ENCODE measurements at places on chromosomes 13 and 19.

- no peak for DNase-seq
Measured at GRCh38 chr19:53644061-53644816, 12.4 kb downstream of the DPRX start.

GRCh38 chr13:29454931-29455481 is 140.5 kb downstream of the SLC7A1 start:
- no peak for DNase-seq

GRCh38 chr19:5880604-5881078 is 10.3 kb upstream of the FUT5 start:
- DNase-seq: peak; percentile 18

DNA sequence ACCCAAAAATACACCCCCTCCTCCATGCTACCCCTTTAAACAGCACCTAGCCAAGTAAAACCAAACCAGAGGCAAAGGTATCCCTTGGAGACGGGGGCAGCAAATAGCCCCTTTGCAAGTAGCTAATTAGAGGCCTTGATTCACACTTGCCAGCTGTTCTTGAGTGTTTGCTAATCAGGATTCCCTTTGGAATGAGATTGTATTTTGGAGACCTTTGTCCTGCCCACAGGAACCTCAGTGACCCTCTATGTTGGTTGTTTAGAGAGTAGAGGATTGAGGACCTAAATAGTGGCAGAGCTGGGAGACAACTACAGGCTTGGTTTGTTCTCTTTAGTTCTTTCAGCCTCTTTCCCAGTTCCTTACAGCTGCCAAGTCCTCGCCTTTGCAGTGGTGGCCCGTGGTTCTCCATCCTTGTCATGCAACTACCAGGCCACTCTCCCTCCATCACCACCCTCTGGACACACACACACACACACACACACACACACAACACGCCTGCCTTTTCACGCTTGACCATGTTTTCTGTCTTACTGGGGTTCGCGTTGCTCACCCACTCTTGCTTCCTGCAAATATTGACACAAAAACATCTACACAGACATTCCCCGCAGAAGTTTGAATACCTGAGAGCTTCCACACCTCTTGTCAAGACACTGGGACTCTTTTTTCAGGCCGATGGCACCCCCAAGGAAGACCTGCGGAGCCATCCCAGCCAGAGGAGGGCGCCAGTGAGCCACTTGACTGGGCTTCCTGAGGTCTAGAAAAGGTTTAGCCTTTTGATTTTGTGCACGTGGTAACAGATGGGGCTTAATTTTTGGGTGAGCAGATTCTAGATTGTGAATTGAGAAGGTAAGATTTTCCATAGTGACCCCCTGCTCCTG is 80.0 kb upstream of the GPR183 start:
- no peak for DNase-seq

GRCh38 chr19:38719761-38720558 is 24.3 kb downstream of the CAPN12 start:
- DNase-seq: peak; percentile 25

GRCh38 chr19:4933528-4933927 is 24.2 kb downstream of the UHRF1 start:
- DNase-seq: no peak

DNA sequence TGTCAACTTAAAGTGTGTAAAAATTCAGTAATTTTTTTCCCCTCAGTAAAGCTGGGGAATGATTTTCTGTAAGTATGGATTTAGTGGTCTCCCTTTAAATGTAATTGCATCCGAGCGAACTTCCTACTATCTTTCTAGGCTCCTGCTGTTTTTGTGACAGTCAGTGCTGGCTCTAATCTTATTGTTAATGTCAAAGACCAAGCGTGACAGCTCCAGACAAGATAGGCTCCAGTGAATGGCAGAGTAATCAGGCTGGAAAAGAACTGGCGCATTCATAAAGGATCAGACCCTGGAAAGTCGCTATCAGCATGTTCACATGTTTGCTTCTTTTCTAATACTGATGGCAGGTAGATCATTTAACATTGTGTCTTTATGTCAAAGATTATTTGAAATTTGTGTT is 908.0 kb upstream of the ATXN8OS start:
- no peak for DNase-seq

DNA sequence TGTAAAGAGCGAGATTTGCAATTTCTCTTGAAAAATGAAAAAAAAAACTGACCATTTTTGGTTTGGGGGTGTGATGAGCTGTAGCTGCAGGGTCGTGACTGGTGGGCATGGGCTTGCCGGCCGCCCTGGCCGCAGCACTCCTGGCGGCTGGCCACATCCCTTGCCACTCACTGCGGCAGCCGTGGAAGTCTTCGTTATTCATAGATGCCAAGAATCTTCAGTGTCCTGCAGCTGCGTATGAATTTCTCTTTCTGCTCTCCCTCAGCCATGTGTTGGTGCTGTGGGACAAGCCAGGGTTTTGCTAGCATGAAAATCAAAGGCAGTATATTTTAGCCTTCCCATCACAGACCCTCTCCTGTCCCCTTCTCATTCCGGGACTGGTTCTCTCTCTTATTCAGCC is 151.7 kb upstream of the TSHZ3 start:
- DNase-seq: no peak

GRCh38 chr13:48231933-48232332 is 1.1 kb upstream of the ITM2B start:
- no peak for DNase-seq

DNA sequence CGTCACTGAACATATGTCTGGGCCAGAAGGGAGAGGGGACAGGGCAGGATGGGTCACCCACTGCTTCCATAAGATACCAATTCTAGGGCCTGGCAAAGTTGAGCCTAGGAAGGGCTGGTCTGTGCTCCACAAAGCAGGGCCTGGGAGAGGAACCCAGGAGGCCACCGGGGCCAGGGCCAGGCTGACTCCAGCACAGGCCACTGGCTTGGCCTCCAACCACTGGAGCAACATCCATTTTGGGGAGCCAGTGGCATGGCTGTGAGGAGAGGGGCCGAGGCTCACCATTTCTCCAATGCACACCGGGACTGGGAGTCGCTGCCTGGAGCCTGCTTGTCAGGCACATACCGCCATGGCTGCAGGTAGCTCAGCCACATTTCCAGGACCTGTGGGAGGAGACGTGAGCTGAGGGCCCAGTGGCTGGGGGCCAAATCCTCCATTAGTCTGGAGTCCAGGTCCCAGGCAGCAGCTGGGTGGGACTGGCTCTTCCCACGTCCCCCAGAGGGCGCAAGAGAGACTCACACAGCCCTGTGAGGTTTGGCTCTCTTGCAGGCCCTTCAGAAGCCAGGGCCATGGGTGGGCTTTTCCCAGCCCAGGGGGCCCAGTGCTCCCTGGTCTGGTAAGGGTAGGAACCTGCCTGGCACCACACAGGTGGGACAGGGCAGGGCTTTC is 27.7 kb downstream of the TUBA3C start:
- DNase-seq: no peak

DNA sequence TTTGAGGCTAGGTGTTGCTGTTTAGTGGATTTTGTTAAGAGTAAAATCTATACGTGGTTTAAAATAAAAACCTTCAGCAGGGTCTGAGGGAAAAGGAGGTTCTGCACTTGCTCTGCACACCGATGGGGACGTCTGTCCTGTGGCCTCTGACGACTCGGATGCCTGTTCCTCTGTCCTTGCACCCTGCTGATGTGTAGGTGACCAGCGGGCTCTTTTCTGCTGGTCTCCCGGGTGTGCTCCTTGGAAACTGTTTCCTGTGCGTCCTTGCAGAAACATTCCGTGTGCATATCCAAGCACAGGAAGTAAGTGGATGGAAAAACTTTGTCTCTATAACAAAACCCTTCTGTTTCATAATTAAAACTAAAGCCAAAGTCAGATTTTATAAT is 3.8 kb downstream of the ATP4B start:
- no peak for DNase-seq

DNA sequence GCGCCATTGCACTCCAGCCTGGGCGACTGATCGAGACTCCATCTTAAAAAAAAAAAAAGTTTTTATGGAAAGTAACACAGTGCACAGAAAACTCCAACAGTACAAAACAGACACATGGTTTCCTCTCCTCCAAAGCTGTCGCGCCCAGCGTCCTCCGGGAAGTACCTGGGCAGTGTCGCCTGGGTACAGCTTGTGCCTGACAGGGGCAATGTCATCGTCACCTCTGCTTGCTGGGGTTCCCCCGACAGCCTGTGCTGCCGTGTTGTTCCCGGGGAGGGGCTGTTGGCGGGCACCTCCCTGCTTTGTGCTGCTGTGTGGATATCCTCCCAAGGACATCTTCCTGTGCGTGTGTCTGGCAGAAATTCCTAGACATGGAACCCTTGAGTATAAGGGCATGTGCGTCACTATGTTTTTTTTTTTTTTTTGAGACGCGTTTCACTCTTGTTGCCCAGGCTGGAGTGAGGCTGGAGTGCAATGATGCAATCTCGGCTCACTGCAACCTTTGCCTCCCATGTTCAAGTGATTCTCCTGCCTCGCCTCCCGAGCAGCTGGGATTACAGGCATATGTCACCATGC is 2.4 kb upstream of the F2RL3 start:
- DNase-seq: peak; percentile 60

DNA sequence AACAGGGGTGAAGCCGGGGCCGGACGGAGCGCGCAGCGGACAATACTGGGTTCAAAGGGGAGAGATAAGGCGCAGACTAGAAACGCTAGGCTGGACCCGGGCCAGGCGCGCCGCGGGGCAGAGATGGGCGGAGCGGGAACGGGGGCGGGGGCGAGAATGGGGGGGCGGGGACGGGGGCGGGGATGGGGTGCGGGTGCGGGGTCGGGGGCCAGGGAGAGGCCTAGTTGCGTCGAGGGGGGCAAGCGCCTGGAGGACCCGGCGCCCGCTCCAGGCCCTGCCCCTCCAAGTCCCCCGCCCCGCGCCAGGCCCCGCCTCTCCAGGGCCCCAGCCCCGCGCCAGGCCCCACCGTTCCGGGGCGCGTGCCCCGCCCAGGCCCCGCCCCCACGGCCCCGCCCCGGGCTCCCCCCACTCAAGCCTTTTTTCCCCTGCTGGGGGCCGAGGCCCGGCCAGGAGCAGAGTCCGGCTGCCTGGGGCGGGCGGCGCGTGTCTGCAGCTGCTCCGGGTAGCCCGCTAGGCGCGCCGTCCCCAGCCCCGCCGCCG is at the start of gene CERS4:
CERS4 (plus strand) TSS at position 449 of the 540 bp plus-strand sequence. CDS start 41,707 bp downstream, outside the sequence.
- no peak for DNase-seq

DNA sequence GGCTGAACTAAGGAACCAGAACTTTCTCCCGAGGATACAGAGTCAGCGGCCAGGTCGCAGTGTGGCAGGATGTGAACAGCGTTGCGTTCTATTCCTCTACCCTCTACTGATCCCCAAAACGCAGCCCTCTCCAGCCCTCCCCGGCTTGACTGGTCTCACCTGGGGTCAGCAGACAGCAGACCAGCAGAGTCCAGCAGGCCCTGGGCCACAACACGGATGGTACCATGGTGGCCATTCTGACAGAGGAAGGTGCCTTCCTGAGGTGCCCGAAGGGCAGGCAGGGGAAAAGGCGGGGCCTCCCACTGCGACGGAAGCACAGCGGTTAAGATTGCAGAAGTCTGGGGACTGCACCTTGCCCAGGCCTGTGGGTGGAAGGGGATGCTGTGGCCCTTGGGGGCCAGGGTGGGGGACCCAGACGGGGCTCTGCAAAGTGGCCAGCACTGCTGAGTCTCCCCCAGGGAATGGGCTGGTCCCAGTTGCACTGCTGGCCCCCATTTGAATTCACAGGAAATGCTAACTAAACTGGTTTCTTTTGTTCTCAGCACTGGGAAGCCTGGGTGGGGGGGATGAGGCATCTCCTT is at the start of gene ICAM3:
ICAM3 (minus strand) TSS at position 245 of the 581 bp plus-strand sequence; CDS start at position 235, 10 bp downstream.
- DNase-seq: no peak

- DNase-seq: no peak
Measured at GRCh38 chr13:99863789-99864626, 107.6 kb downstream of the ZIC5 start.

DNA sequence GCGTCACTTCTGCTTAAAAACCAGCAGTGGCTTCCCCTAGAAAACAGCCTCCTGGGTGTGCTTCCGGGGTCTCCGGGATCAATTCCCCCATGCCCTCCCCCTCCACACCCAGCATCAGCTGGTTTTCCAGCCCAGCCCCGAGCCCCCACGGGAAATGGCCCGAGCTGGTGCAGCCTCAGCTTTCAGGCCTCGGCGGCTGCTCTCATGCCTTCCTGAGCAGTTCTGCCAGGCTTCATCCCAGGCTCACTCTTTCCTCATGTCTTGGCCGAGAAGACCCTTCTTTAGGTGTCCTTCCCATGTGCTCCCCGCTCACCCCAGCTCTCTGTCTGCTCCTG is 103.1 kb upstream of the RNF113B start:
- DNase-seq: no peak

DNA sequence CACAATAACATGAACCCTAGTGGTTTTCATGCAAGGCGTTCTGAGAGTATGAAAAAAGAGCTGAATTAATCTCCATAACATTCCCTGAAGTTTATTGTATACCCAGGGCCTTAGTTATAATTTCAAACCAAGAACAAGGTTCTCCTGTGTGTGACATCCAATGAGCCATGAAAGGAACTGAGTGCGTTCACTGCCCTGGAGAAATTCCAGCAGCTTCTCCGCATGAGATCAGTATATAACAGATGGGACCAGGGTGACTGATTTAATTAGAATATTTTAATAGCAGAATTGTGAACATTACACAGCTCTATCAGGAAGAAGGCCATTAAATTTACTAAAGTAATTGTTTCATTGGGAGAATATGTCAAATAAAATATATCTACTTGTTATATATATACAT is 1190.5 kb upstream of the SLC10A2 start:
- no peak for DNase-seq

DNA sequence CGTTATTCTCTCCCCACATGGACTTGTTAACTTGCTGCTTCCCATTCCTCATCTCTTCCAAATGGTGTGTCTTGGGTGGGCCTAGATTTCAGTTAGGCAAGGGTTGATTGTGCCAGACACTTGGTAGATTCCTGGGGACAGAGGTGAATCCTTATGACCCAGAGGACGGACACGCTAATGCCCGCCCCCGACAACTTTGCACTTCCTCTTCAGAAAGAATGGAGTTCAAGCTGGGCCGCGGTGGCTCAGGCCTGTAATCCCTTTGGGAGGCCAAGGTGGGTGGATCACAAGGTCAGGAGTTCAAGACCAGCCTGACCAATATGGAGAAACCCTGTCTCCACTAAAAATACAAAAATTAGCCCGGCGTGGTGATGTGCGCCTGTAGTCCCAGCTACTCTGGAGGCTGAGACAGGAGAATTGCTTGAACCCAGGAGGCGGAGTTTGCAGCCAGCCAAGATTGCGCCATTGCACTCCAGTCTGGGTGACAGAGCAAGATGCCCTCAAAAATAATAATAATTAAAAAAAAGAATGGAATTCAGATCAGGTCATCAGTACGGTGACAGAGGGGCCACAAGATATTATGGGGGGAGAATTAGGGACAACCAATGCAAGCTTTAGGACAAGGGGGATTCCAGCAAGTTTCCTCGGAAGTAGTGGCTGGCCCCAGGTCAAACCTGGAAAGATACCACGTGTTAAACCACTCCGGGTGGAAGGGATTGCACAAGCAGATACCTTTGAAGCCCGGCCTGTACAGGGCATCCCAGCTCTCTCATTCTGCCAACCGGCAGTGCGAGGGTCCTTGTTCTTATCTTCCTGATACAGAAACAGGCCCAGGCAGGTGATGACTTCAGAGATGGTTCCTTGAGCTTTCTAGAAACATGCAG is 2.7 kb downstream of the MYO9B start:
- DNase-seq: no peak

- DNase-seq: no peak
Measured at GRCh38 chr13:43487461-43487860, 299.3 kb downstream of the ENOX1 start.

- DNase-seq: no peak
Measured at GRCh38 chr19:41796901-41797300, 514 bp downstream of the CEACAM3 start.
